ENCODE measurements at places on chromosomes 2 and 18.
A peak's percentile ranks its signal among the peaks of the same experiment; 100 is the strongest.

DNA sequence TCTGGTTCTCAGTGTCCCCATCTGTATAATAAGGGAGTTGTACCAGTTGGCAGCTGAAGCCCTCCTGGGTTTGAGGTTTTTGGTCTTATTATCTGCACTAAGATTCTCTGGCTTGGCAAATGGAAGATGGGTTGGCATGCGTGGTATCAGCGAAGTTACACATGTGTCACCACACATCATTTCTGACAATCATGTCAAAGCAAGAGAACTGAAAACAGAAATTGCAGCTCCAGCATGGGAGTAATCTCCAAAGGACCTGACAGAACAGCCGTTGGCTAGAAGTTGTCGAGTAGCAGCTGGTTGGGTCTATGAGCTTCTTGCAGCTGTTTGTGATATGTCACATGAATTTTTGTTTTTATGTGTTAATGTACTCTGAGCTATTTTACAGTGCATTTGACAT lies 317.4 kb downstream of the SLC4A3 start:
- no peak for DNase-seq

DNA sequence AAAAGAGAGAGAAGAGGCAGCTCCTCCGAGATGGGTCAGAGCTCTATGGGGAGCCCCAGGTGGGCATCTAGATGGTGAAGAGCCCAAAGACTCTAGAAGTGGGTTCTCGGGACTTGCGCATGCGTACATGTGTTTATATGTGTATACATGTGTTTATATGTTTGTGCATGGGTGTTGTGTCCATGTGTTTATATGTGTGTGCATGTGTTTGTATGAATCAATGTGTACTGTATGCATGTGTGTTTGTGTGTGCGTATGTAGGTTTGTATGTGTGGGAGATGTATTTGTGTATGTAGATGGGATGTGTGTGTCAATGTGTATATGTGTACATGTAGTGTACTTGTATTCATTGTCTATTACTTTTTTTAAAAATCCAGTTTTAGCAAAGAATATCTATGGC lies 25.6 kb downstream of the DNPEP start:
- no peak for DNase-seq

- DNase-seq: no peak
Observed at GRCh38 chr2:32495139-32495538, 132.7 kb upstream of the TTC27 start.

DNA sequence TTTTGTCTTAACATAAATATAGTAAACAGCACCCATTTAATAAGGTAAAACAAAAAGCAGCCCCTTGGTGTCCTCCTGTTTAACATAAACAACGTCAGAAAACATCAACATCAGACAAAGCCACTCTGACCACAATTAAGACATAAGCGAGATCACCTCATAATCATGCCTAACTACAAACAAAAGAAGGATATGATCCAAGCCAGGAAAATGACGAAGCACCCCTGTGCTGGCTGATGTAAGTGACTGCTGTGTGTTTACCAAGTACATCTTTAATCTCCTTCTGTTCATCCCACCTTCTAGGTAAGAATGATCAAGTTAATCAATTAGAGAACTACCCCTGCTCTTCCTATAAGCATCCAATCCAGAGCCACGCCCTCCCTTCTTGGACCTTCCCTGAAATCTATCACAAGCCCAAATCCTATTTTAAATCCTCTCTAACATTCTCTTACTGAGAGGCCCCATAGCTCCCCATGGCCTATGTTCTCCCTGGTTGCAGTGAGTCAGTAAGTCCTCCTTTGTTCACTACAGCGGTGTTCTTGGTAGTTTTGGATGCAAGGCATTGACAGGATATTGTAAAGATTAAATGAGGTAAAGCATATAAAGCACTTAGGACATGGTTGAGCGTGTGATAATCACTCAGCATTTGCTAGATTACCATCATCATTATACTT lies 424.2 kb downstream of the TSN start:
- DNase-seq: no peak

- peak; percentile 47 for DNase-seq
Observed at GRCh38 chr2:168340931-168341330, 93.5 kb upstream of the STK39 start.

DNA sequence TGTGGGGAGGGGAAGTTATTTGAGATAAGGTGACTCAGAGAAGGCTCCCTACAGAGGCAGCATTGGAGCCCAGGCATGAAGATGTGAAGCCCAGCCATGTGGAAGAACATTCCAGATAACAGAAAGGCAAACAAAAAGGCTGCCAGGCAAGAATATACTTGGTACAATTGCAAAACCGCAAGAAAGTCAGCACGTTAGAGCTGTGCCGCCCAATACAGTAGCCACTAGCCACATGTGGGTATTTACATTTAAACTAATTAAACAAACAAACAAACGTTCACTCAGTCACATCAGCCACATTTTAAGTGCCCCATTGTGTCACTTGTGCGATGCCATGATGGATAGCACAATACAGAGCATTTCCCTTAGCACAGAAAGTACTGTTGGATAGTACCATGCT lies 179.6 kb downstream of the SATB2 start:
- DNase-seq: no peak

DNA sequence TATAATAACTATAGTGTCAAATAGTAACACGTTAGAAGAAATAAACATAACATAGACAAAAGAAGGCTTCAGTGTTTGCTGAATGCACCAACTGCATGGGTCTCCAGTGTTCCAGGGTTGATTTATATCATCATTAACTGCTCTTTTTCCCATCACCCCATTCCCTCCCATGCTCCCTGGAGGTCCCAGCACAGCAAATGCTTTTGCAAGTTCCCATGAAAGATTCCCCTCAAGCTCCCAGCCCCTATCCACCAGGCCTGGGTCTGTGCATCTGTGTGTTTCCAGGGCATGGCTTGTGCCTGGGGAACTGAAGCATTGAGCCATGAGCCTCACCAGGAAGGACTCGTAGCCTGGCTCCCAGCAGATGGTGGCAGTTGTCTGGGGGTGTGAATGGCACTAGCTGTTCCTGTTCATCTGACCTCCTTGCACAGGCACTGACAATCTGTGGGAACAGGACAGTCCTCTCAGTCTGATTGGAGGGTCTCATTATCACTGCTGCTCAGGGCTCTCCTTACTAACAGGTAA lies 164.6 kb upstream of the RMP24 start:
- DNase-seq: no peak

GRCh38 chr2:88069117-88069516 lies 1.5 kb downstream of the SMYD1 start:
- DNase-seq: no peak

DNA sequence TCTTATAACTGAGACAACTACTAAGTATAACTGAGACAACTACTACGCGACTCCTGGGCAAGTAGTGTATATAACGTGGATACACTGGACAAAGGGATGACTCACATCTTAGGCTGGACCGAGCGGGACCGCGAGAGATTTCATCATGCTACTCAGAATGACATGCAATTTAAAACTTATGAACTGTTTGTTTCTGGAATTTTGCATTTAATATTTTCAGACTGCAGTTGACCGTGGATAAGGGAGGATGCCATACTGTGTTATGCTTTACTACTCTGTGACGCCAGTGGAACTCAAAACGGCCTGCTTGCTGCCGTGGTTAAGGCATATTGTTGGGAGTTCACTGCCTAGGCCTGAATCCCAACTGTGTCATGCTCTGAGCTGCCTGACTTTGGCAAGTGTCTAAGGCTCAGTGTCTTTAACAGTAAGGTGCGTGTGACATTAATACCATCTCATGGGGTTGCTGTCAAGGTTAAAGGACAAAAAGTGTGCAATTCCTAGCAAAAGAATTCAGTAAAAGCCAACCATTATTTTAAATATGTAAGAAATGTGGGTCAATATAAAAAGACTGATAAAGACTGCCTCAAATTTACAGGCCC lies 64.6 kb downstream of the BMP10 start:
- no peak for DNase-seq

DNA sequence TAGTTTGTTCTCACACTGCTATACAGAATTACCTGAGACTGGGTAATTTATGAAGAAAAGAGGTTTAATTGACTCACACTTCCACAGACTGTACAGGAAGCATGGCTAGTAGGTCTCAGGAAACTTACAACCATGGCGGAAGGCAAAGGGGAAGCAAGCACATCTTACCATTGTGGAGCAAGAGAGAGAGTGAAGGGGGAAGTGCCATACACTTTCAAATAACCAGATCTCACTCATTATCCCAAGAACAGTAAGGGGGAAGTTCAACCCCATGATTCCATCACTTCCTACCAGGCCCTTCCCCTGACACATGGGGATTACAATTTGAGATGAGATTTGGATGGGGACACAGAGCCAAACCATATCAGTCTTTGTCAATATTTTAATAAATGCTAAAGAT lies 5.0 kb upstream of the CRYGB start:
- no peak for DNase-seq

DNA sequence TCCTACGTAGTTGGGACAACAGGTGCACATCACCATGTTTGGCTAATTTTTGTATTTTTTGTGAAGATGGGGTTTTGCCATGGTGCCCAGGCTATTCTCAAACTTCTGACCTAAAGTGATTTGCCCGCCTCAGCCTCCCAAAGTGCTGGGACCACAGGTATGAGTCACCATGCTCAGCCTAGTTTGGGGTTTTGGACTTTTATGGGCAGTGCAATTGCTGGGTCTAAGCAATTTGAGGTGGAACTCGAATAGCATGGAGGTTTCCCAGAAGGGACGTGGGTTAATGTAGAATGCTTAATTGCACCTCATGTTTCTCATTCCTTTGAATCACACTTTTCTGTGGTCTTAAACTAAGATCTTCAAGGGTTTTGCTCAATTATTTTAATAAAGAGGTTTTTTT lies 102.3 kb upstream of the EPHA4 start:
- no peak for DNase-seq

GRCh38 chr2:203453858-203454451 lies 81.1 kb downstream of the RAPH1 start:
- peak; percentile 66 for DNase-seq

- DNase-seq: peak; percentile 29
Observed at GRCh38 chr2:204234879-204235278, 298.3 kb downstream of the ICOS start.
